Eye (tissue), 1 donor: ENCODE measurements at places on chromosomes 2 and 18.

GRCh38 chr2:119734047-119734446, 25.7 kb upstream of the PTPN4 start:
- no peak for DNase-seq

GRCh38 chr18:55179835-55180234, 220.6 kb upstream of the CCDC68 start:
- DNase-seq: peak; percentile 33

GRCh38 chr2:128435576-128436478, 117.2 kb upstream of the HS6ST1 start:
- DNase-seq: peak; percentile 73

DNA sequence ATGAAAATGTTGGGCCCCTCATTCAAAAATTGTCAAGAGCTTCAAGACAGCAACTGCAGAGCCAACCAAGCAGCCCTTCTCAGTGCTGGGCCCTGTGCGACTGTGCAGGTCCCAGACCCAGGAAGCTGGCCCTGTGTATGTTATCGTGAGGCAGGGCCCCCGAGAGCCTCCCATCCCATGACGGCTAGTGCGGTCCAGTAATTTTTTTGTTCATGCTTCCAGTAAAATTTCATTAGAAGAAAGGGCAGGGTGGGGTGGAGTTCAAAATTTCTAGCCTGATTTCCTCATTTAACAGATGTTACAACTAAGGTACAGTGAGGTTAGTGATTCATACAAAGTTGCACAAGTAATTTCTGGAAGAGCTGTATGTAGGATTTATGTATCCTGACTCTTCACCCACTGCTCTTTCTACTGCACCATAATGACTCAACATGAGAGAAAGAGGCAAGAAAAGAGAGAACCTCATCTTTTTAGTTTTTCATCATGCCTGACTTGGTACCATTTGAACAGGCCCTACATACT, 105.5 kb downstream of the ZEB2 start:
- no peak for DNase-seq

- DNase-seq: no peak
These were observed 1234.0 kb upstream of the ZEB2 start for GRCh38 chr2:145753966-145754365.

GRCh38 chr2:44549099-44549471, 187.3 kb downstream of the CAMKMT start:
- DNase-seq: peak; percentile 24

DNA sequence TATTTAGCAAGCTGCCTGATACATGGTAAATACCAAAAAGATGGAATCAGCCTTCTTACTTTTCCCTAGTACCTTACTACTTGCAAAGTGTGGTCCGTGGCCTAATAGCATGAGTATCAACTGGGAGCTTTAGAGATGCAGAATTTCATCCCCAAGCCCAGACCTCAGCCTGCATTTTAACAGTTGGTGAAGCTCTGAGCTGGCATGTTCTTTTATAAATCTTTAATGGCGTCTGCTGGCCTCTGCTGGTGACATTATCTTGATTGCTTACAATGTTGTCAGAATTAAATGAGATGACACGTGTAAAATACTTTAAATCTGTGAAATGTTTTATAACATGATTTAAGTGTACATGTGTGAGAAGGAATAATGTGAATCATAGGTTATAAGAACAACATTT, 115.1 kb upstream of the NOSTRIN start:
- peak; percentile 42 for DNase-seq

DNA sequence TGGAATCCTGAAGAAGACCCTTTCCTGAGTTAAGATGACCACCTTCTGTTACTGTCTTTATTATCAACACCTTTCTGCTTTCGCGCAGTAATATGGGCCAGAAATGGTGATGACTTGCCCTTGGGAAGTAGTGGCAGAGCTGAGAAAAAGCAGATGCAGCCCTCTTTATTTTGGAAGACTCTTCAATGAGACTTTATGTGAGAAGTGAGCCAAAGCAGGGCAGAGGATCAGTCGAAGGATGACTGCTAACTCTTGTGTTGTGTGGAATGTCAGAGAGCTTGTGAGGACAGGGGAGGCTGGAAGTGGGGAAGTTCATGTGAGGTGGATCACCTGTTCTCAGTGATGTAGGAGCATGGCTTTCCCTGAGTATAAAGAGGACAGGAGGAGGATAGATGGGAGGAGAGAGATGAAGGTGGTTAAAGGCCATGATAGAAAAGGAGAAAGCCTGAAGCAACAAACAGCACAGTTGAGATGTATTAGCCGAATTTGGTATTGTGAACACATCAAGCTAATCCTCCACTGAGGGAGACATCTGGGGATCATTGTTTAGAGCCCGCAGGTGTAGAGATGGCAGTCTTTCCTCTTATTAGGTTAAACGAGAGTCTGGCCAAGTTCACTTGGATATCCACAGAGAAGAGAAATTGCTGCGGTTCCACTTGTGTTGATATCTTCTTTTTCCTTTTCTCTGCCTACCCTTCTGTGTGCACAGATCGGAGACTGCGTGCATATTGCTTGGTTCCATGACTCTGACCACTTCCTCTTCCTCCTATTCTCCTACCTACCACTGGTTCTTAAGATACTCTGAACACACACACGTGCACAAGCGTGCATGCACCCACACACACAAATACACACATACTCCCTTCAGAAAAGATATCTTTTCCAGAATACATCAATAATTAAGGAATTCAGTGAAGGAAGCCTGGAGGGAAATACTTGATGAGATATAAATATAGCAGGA, 67.4 kb downstream of the SLC9A2 start:
- DNase-seq: no peak

- peak; percentile 36 for DNase-seq
These were observed 2.5 kb downstream of the DCC start for GRCh38 chr18:52342456-52342855.
